ENCODE measurements at places on chromosomes 11 and 22.

DNA sequence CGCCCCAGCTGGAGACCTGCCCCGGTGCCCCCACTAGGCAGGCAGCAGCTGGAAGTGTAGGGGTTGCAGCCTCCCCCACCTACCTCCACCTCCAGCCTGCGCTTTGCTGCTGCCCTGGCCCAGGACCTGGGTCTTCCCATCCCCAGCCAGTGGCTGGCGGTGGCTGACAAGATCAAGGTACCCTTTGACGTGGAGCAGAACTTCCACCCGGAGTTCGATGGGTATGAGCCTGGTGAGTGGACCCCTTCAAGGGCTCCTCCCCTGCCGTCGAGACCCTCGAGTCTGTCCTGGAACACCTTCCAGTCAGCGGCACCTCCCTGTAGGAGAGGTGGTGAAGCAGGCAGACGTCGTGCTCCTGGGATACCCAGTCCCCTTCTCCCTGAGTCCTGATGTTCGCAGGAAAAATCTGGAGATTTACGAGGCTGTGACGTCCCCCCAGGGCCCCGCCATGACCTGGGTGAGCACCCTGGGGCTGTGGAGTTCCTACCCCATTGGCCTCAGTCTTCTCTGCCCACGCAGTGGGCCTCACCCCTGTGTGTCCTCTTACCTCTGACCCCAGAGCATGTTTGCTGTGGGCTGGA lies 4.4 kb downstream of the PGGHG start:
- no peak for DNase-seq

- no peak for DNase-seq
Measured at GRCh38 chr11:79506734-79507344, 66.0 kb upstream of the TENM4 start.

DNA sequence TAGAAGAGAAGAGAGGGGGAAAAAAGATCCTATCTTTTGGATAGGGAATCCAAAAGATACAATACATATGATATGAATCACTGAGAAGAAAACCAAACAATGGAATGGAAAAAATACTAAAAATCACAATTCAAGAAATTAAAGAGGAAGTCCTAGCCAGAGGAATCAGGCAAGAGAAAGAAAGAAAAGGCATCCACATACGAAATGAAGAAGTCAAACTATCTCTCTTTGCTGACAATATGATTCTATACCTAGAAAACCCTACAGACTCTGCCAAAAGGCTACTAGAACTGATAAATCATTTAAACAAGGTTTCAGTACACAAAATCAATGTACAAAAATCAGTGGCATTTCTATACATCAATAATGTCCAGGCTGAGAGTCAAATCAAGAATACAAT lies 91.4 kb downstream of the EFCAB6 start:
- DNase-seq = no peak

DNA sequence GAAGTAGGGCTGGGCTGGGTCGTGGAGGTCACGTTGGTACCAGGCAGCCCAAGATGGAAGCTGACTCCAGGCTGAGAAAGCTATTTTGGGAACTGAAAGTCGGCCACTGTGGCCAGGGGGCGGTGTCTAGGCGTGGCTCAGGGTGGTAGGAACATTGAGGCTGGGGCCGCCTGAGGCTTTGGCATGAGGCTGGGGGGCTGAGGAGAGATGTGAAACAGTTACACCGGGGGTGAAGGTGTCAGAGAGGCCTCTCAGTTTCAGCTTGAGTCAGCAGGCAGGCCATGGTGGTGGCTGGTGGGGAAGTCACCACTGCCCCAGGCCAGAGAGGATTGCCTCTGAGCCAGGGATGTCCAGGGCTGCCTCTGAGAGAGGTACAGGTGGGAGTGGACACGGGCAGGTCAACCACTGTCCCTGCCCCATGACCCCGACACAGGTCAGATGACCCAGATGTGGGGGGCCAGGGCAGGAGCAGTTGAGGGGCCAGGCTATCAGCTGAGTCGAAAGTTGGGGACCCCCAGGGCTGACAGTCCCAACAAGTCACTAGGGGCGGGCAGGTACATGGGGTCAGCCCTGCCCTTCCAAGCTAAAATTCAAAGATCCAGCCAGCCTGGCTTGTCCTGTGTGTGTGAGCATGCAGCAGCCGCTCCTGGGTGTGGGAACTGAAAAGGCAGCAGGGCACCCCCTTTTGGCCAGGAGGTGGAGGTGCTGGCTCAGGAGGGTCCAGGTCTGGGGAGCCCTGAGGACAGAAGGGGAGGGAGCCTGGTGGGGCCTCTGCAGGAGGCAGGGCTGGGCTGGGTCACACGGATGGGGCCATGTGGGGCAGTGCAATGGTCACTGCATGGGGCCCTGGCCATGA lies 7.2 kb downstream of the KCNK7 start:
- no peak for DNase-seq

GRCh38 chr11:121595717-121596161 lies 143.0 kb upstream of the SORL1-AS1 start:
- no peak for DNase-seq

GRCh38 chr22:23119494-23120414 lies 22.0 kb downstream of the RSPH14 start:
- DNase-seq = no peak

DNA sequence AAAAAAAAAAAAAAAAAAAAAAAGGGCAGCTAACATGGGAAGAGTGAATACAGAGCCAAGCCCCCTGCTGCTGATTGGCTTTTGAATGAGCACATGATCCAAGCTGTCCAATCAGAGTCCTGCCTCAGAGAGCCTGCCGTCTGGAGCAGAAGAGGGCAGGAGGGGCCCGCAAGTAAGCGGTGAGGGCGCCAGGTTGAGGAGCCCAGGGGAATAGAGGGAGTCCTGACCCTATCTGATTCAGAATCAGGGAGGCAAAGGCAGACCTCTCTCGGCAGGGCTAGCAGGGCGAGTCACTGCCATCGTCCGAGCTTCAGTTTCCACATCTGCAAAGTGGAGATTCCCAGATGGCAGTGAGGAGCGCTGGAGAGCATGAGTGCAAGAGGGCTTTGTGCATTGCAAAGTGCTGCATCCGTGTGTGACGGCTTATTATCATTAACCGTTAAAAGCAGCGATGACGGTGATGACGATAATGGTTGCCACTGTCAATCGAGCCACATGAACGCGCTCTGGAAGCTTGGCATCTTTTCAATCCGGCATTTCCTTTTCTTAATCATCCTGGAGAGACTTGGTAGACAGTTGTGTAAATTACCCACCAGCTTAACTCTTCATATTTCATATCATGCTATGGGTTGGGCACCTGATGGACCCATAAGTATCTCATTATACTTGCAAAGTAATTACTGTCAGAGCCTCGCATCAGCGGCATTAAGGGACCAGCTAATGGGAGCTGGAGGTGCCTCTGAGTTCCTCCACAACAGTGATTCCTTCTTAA lies 68.6 kb upstream of the ATXN10 start:
- DNase-seq = no peak

DNA sequence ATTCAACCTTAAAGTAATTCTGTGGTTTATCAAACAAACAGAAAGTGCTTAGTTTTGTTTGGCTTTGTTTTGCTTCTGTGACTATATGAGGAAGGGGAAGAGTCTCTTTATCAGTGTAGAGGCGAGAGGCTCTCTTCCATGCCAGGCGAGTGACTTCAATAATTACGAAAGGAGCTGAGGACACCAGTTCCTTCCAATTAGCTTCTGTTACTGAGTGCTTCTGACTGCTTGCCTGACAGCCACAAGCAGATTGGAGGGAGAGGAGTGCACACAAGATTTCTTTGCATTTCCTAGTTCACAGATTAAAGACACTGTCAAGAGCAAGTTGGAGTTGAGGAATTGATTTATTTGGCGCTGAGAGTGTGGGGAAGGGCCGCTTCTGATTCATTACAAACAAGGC lies 1484.5 kb upstream of the TENM4 start:
- no peak for DNase-seq

DNA sequence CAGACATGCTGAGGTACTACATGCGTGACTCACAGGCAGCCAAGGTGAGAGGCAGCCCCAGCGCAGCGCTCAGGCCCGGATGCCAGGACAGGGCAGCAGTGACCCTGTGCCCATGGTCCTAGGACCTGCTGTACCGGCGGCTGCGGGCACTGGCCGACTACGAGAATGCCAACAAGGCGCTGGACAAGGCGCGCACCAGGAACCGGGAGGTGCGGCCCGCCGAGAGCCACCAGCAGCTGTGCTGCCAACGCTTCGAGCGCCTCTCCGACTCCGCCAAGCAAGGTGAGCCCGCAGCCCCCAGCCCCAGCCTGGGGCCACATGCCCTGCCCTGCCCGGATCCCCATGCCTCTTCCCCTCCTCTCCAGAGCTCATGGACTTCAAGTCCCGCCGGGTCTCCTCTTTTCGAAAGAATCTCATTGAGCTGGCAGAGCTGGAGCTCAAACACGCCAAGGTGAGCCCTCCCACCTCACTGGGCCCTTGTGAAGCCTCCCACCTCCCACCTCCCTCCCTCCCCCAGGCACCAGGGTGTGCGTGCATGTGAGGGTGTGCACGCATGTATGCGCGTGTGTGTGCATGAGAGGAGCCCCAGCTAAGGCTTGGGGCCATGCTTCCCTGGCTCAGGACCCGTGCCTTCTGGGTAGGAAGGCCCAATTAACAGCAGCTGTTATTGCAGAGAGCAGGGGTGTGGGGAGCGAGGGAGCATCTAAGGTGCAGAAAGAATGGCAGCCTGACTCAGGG lies 5.3 kb downstream of the CFL1 start:
- no peak for DNase-seq

GRCh38 chr11:35043936-35044335 lies 95.0 kb upstream of the CD44 start:
- no peak for DNase-seq

- DNase-seq = no peak
Measured at GRCh38 chr11:100914415-100915110, 215.1 kb downstream of the PGR start.

DNA sequence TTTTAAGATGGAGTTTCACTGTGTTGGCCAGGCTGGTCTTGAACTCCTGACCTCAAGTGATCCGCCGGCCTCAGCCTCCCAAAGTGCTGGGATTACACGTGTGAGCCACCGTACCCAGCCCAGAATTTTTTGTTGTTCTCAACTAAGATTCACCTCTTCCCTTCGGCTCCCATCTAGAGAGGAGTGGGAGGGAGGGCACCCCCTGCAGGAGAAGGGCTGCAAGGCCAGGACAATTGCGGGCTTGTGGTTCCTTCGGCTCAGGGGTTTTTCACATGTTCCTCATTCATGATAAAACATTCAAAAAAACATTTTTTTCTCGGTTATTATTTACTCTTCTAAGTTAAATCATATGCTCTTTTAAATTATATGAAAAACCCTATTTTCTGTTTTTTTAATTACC lies 201.1 kb upstream of the LRRC4C start:
- DNase-seq = no peak

DNA sequence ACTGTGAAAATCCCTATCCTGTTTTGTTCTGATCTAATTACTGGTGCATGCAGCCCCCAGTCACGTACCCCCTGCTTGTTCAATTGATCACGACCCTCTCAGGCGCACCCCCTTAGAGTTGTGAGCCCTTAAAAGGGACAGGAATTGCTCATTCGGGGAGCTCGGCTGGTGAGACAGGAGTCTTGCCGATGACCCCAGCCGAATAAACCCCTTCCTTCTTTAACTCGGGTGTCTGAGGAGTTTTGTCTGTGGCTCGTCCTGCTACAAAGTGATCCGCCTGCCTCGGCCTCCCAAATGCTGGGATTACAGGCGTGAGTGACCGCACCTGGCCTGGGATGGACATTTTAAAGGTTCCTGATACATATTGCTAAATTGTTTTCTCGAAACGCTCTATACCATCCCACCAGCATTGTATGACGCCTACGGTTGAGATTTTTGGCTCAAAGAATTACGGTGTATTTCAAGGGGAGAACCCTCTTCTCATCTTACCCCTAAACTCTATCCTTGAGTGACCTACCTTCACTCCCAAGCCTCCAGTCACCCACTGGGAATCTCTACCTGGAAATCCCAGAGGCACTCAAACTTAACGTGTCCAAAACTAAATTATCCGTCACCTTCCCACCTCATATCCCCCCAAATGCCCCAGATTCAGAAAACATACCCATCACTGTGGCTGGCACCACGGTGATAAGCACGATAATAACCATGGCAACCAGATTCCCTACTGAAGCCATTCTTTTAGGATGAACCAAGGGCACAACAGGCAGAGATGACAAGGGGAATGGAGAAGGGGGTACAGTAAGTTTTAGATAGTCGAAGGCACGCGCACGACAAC lies 789 bp upstream of the POLA2 start:
- no peak for DNase-seq

- DNase-seq = no peak
Measured at GRCh38 chr11:46706886-46707285, 6.1 kb downstream of the ZNF408 start.

GRCh38 chr11:130478204-130478701 lies 29.8 kb downstream of the ADAMTS15 start:
- DNase-seq = peak; percentile 93

Data from tibial nerve (tissue), 4 donors.